CD8-positive, alpha-beta T cell (primary cell): ENCODE measurements at places on chromosomes 5 and 9.

GRCh38 chr5:34625246-34625645, 30.9 kb upstream of the RAI14 start:
- no peak for DNase-seq

DNA sequence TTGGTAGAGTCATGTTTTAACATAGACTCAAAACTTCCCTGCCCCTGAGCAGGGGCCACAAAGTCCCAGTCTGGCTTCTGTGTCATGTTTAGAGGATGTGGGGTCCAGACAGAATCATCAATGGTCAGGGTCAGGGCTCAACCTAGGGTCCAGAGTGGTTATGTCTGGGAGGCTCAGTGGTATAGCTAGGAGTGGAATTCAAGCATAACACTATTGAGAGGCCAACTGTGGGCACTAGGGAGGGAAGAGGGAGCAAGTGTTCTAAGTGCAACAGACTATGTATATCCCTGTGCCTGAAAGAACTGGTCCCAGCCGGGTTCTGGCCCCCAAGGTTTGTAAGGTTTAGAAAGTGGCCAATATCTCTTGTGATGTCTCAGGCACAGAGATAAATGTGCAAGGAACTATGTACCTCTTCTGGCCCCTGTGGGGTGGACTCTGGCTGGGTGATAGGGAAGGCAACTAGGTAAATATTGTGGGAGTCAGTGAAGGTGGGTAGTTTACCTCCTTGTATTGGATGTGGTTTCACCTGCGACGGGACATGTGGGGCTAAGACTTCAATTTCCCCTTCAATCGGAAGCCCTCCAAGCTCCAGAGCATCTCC, 14.0 kb downstream of the MYORG start:
- no peak for DNase-seq

DNA sequence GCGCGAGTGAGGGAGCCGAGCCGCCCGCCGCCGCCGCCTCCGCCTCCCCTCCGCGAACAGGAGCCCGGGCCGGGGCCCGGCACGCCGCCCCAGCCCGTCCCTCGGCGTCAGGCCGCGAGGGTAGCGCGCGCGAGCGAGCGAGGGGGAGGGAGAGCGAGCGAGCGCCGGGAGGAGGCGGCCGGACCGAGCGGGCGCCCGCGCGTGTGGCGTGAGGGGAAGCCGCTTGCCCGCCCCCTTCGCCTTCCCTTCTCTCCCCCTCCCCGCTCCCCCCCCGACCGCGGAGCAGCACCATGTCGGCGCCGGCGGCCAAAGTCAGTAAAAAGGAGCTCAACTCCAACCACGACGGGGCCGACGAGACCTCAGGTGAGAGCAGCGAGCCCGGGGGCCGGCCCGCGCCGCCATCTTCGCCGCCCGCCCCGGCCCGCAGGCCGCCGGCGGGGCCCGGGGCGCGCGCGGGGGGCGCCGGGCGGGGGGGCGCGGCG, 312 bp downstream of the SET start:
- no peak for DNase-seq

DNA sequence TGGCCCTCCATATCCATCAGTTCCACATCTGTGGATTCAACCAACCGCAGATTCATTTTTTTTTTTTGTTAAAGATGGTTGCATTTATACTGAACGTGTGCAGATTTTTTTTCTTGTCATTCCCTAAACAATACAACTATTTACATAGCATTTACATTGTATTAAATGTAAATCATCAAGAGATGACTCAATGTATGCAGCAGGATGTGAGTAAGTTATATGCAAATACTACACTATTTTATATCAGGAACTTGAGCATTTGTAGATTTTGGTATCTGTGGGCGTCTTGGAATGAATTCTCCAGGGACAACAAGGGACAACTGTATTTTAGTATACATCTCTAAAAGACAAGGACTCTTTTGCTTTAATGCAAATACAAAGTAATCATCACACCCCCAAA, 299.2 kb upstream of the ZNF608 start:
- no peak for DNase-seq

DNA sequence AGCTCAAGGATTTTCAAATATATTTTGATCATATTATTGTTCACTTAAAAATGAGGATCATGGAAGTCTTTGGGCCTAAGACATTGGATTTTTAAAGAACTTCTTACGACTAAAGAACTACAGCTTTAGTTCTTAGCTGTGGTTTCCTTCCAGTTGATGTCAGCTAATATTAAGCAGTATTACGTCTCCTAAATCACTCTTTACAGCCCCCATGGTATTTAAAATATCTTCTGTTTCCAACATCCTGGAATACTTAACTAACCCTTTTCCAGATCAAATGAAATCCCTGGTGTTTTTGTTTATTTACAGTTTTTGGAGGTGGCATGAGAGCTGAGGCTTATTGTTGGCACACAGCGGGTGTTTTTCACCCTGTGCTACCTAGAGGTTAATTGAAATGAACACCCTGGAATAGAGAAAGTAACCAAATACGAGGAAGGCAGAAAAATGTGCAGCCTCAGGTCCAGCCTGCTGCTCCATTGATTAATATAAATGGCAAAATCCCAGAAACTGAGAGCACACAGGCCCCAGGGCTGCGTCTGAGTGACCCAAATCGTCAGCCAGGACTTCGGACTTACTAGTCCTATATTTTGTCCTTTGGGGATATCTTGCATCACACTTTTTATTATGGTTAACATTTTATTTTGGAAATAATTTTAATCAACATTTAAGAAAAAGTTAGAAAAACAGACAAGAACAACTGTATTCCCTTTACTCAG, 52.3 kb upstream of the ICE1 start:
- no peak for DNase-seq

- no peak for DNase-seq
Measured at GRCh38 chr5:56557198-56557597, 258.2 kb upstream of the MAP3K1 start.

DNA sequence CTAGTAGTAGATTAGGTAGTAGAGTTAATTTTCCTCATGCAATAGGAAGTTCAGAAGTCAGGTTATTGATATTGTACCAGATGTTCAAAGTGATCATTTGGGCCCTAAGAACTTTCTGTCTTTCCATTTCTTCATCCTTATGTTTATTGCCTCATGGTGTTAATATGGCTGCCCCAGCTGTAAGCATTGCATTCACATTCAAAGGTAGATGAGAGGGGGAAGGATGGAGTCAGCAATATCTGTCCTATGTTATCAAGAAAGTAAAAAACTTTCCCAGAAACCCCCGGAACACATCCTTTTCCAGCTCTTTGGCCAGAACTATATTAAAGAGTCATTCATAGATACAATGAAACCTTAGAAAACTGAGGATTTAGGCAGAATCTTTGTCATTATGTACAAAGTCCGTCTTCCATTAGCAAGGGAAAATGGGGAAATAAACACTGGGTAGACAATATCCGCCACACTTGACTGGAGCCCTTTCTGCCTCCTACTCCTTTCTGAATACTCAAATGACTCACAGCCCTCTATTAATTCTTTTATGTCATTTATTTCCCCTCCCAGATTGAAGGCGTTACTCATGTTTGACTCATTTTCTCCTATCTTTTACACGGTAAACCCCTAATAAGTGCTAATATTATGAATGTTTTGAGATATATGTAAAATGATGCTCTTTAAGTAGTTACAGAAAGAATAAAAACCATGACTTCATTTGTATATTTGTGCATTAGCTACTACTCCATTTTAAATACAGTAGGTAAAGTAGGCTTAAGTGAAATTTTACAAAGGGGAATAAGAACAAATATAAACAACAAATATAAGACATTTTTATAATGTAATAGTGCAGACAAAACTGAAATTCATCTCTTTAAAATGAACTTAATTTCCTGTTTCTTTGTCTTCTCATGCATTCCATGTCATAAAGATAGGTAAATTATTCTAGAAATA, 127.6 kb downstream of the SLF1 start:
- no peak for DNase-seq

GRCh38 chr9:127133739-127134167, 11.3 kb upstream of the ANGPTL2 start:
- DNase-seq = no peak

- DNase-seq = no peak
Measured at GRCh38 chr9:89154651-89155336, 23.8 kb downstream of the SHC3 start.

DNA sequence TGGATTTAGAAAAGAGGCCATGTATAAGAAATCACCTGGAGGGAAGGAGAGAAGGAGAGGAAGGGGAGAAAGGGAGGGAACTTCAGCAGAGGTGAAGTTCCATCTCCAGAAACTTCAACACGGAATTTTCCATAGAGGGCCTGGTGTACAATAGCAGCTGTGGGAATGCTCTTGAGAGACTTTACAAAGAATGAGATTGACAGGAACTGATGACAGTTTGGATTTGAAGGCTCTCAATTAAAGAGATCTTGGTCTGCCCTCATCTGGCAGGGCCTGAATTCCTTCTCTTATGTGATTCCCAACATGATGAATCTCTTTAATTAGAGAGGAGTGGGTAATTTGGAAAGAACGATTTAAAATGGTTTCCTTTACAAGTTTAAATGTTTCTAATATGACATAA, 143.5 kb downstream of the MLLT3 start:
- no peak for DNase-seq

DNA sequence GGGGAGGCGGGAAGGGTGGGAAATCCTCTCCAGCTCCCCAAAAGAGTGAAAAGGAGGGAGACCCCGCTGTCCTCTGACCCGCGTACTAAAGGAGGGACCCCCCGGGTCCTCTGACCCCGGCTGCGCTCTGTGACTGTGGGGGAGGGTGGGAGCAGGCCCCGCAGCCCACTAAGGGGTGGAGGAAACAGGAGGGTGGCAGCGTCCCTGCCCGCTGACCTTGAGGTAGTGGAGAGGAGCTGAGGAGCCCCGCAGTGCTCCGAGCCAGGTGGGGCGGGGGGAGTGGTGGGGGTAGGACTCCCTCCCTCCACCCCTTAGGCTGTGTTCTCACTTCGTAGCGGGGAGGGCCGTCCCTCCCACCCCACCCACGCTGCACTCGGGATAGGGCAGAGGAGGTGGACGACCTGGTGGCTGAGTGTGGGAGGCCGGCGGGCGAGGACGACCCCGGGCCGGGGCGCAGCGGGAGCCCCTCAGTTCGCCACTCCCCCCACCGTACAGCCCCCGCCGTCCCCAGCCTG, 449 bp upstream of the ADCY2 start:
- no peak for DNase-seq

GRCh38 chr5:65753189-65753588, 31.2 kb downstream of the NLN start:
- DNase-seq = no peak

GRCh38 chr5:169701910-169702451, 64.9 kb downstream of the DOCK2 start:
- no peak for DNase-seq
